ENCODE measurements at places on chromosomes 3 and 15.

GRCh38 chr3:8578282-8578681 lies 66.3 kb downstream of the SSUH2 start:
- no peak for DNase-seq

GRCh38 chr3:154384479-154384878 lies 45.5 kb downstream of the GPR149 start:
- DNase-seq: peak; percentile 51

GRCh38 chr3:115239717-115240116 lies 92.6 kb upstream of the ZBTB20 start:
- peak; percentile 49 for DNase-seq

DNA sequence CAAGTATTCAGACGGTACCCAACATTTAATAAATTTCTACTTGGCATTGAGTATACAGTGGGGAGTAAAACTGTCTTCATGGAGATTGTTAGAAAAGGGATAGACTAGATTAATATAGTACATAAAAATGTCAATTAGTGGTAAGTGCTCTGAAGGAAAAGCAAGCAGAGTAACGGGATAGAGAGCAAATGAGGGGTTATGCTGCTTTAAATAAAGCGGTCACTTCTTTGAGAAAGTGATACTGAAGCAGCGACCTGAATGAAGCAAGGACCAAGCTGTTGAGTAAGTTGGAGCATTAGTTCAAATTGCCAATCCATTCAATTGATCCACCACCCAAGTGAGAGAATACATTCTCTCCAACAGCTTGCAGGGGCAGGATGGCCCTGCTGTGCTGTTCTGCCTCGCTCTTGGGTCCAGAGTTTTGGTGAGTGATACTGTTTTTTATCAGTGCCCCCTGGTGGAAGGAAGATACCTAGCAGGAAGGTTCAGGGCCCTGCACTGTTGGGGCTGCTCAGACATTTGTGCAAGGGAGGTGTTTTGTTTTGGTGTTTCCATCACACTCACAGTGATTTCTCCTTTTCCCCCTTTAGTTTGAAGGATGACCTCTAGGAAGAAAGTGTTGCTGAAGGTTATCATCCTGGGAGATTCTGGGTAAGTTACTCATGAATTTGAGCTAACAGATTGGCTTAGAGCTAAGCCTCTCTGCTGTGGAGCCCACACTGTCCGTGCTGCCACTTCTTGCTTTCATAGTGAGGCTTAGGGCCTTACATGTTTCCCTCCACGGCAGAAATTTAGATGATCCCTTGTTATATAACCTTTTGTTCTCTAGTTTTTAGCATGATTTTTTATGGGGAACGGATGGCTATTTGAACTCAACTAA lies 69.0 kb downstream of the RAB7A start:
- peak; percentile 84 for DNase-seq

GRCh38 chr3:51673181-51673801 lies 2.2 kb downstream of the TEX264 start:
- no peak for DNase-seq

GRCh38 chr3:23648326-23648995 lies 157.3 kb upstream of the UBE2E1 start:
- no peak for DNase-seq

GRCh38 chr15:84113919-84114318 lies 121.7 kb upstream of the GOLGA6L4 start:
- no peak for DNase-seq
